ENCODE measurements at places on chromosomes 13 and 19.

GRCh38 chr19:4774136-4774535 is 17.4 kb upstream of the FEM1A start:
- no peak for DNase-seq

DNA sequence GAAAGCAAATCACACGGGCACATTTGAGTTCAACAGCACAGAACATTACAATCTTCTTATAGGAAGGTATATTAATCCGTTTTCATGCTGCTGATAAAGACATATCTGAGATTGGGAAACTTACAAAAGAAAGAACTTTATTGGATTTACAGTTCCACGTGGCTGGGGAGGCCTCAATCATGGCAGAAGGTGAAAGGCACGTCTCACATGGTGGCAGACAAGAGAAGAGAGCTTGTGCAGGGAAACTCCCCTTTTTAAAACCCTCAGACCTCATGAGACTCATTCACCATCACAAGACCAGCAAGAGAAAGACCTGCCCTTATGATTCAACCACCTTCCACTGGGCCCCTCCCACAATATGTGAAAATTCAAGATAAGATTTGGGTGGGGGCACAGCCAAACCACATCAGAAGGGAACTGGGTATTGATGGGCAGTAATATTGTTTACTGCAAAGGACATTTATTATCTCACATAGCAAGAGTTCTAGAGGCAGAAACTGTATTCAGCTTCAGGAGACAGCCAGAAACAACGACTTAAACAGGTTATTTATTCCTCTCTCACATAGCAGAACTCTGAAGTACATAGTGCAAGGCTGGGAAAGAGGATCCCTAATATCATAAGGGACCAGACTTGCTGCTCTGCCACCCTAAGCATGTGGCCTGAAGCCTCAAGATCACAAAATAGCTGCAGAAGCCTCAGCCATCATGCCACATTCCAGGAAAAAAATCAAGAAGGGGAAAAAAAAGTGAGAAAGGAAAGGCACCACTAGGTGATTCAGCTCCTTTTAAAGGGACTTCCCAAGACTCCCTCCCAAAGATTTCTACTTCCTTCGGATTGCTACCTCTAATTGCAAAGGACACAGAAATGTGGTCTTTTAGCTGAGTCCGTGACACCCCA is 23.1 kb downstream of the FXYD5 start:
- no peak for DNase-seq

DNA sequence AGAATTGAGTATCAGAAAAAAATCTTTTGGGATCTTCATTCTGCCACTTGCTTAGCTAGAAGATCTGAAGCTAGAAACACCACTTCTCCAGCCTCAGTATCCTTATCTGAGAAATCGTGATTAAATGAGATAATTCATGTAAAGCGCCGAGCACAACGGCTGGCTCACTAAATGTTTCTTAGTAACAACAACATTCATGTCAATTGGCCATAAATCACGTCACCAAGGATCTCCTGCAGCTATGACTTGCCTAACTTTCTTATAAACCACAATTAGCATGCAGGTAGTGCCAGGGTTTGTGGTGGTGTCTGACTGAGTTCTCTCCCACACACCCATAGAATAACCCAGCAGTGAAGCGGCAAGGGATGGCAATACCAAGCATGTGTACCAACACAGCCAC is 501.3 kb downstream of the EFNB2 start:
- no peak for DNase-seq

DNA sequence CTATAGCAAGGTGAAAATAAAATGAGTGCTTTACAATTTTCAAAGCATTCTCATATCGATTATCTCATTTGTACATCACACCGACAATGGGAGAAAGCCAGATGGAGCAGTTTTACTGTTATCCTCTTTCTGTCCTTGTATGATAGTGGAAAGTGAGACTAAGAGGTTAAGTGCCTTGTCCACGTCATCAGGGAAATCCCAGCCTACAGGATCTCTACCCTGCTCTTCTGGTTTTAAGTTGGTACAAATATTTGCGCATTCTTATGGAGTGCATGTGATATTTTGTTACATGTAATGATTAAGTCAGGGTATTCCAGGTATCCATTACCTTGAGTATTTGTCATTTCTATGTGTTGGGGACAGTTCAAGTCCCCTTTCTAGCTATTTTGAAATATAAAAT is 12.4 kb upstream of the ENOX1 start:
- DNase-seq = no peak

DNA sequence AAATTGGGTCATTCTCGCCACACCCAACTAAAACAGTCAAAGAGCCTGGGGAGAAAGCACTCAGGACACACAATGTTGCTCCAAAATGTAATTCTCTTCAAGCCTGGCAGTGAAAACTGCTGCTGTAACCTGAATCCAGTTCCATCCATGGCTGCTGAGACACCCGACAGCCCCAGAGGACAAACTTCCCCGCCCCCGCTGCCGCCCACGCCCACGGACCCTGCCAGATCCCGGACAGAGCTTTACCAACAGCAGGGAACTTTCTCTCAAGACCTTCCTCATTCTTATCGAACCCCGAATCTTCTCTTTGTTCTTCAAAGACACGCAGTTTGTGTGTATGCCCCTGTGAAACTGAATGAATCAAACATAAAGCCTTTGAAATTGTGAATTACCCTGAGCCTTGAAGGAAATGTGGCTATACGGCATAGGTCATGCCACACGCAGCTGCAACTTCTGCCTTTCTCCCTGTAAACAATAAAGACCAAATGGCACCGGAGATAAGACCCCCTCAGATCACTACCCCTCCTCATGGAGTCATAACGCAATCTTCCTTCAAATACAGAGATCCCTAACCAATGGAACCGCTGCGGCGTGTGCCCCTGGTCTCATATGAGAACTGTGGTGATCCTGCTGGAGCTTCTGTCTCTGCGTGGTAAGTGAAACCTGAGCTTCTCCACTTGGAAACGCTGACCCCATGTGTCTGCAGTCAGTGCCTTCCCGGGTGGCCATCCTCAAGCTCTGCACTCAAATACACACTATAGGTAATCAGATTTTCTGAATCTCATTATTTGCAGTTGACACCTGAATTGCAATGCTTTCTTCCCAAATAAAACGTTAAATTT is 4.8 kb upstream of the LAMP1 start:
- no peak for DNase-seq

DNA sequence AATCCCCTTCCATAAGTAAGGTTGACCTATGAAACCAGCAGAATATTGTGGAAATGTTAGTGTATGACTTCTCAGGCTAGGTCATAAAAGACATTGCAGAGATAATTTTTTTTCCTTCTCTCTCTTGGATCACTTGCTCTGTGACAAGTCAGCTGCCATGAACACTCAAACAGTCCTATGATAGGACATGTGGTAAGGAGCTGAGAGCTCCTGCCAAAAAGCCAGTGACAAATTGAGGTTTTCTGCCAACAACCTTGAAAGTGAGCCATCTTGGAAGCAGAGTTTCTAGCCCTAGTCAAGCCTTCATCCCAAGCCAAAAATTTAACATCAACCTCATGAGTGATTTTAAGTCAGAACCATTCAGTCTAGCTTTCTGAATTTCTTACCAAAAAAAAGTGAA is 270.9 kb upstream of the NBEA start:
- DNase-seq = no peak

Measured in type B pancreatic cell (in vitro differentiated cells).